WTC11 (cell line): ENCODE measurements at places on chromosomes 5 and 9.

GRCh38 chr9:111661150-111661801 lies at the start of gene GNG10:
TSS of gene GNG10 (plus strand) at chr9:111661605. CDS start at chr9:111661635, 30 bp downstream.
- DNase-seq = peak; percentile 52

- no peak for DNase-seq
These were observed 48.2 kb downstream of the GABBR2 start for GRCh38 chr9:98660541-98660940.

DNA sequence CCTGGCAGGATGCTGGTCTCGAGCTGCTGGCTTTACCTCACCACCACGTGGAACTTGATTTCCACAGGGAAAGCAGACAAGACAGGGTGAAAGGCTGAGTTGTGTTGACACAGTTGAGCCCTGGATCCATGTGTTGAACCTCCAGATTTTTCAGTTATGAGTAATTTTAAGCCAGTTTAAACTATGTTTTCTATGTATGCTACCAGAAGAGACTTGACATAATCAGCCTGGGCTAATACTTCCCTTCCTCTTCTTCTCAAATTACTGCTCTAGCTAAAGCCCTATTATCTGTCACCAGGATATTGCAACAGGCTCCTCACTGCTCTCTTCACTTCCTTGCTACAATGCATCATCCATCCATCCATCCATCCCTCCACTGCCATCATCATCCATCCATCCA lies 12.0 kb upstream of the PHYKPL start:
- DNase-seq = no peak

DNA sequence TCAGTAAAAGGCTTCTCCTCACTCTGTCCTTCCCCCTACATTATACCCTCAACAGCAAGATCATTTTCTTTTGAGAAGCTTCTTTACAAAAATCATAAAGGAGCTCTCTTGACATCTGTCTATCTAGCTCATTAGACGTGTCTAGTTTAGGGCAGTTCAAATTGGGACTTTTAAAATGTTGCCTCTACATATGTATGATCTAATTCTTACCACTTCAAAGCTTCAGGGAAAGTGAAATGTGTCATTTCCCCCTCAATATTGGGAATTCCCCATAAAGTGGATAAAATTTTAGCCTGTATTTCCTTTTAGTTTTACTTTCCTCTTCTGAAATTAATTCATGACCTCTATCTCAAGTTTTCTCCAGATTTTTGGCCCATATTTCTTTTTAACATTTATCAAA lies 323.7 kb downstream of the ARRDC3 start:
- no peak for DNase-seq

GRCh38 chr5:435961-436640 lies 6.9 kb upstream of the EXOC3 start:
- peak; percentile 62 for DNase-seq

DNA sequence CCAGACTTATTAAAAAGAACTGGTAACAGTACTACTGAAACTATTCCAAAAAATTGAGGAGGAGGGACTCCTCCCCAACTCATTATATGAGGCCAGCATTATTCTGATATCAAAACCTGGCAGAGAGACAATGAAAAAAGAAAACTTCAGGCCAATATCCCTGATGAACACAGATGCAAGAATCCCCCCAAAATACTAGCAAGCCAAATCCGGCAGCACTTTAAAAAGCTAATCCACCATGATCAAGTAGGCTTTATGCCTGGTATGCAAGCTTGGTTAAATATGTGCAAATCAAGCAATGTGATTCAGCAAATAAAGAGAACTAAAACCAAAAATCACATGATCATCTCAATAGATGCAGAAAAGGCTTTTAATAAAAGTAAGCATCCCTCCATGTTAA lies 2271.0 kb upstream of the C9orf72 start:
- no peak for DNase-seq

DNA sequence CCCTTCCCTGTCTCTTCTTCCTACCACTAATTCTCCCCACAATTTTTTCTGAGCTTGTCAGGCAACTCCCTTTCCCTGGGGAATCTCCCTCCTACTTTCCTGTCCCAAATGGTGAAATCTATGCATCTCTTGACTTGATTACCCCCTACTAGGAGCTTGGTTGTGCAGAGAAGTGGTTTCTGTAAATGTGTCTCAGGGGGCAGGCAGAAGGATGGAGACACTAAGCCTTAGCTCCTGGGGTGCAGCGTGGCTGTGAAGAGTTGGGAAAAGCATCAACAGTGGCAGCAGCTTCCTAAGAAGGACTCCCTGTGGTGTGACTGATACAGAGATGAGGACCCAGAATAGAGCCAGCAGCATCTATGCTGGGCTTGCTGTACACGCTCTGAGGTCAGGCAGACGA lies 62.3 kb downstream of the NRG2 start:
- no peak for DNase-seq

- DNase-seq = no peak
These were observed 18.7 kb upstream of the ZNF608 start for GRCh38 chr5:124764992-124765611.
